ENCODE measurements at places on chromosomes 5 and 9.

- no peak for DNase-seq
Observed at GRCh38 chr5:172443441-172444109, 10.8 kb downstream of the SH3PXD2B start.

GRCh38 chr9:18666986-18667772 is 193.2 kb downstream of the ADAMTSL1 start:
- DNase-seq, result no peak

DNA sequence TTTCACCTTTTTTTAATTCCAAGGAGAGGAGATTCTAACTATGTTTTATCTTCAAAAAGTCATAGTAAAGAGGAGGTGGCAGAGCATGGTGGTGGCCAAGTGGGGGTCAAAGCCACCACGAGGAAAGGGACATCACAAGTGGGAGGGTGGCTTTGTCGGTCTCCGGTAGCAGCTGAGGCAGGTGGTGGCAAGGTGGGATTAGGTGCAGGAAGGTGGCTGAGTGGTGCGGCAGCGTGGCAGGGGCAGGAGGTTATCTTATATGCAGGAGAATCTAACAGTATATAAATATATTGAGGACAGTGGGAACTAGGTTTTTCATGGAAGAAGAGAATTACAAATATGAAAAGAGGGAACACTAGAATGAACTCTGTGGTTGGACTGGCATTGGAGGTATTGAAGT is 196.8 kb downstream of the FSTL4 start:
- DNase-seq, result no peak

- DNase-seq, result no peak
Observed at GRCh38 chr5:151580239-151580638, 10.9 kb downstream of the FAT2 start.

DNA sequence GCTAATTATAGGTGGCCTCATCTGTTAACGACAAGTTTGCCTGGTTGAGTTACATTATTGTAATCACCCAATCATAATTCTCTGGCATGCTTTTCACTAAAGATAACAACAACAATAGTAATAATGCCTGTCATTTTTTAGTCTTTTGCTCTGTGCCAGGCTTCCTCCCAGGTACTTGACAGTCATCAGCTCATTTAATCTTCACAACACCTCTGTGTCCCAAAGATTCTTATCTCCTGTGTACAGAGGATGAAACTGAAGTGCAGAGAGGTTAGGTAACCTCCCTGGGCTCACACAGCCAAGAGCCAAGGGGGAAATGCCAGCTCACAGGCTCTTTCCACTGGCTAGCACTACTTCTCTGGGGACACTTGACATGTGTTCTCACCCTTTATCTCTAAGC is 77.5 kb downstream of the DAB2IP start:
- DNase-seq, result no peak

All from neuronal stem cell (in vitro differentiated cells).